Astrocyte (in vitro differentiated cells and primary cell): ENCODE measurements at places on chromosomes 2 and 18.

DNA sequence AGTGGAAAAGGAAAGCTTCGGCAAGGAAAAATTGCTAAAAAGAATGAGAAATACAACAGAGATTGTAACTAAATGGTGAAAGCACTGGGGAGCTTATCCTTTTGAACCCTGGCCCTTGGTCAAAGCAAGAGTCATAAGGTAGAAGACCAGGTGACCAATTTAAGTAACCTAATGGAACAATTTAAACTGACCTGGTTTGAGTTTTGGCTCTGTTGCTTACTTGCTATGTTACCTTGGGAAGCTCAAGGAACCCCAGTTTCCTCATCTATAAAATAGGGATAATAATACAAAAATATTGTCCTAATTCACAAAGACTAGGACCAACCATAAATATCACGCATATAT is 48.6 kb downstream of the NHEJ1 start:
- DNase-seq, result no peak

- no peak for DNase-seq
These were observed 34.9 kb downstream of the MGAT5 start for GRCh38 chr2:134288814-134289213.

DNA sequence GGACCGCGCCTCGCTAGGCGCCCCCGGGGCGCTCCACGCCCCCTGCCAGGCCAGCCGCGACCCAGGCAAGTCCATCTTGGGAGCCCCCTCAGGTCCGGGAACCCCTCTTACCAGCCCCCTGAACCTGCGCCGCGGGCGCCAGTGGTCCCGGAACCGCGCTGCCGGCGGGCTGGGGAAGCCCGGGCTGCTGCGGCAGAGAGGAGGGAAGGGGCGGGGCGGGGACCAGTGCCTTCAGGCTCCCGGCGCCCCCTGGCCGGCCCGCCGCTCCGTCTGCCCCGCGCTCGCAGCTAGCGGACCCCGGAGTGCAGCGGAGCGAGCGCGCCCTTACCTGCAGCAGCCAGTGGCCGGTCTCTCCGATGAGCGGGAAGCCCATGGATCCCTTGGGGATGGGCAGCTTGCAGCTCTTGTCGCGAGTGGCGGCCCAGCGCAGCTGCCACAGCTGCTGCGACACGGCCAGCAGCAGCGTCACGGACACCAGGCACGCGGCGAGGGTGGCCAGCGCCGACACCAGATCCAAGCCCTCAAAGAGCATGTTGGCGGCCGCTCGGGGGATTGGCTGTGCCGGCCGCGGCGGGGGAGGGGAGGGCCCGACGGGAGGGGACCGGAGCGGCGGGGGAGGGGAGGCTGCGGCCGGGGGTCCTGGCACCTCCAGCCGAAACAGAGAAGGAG is at the start of gene CYP26B1:
CYP26B1 (minus strand) TSS at position 560 of the 669 bp plus-strand sequence; CDS start at position 532, 28 bp downstream.
- no peak for DNase-seq

- peak; percentile 92 for DNase-seq
These were observed 48.6 kb upstream of the RAPH1 start for GRCh38 chr2:203583701-203584100.

DNA sequence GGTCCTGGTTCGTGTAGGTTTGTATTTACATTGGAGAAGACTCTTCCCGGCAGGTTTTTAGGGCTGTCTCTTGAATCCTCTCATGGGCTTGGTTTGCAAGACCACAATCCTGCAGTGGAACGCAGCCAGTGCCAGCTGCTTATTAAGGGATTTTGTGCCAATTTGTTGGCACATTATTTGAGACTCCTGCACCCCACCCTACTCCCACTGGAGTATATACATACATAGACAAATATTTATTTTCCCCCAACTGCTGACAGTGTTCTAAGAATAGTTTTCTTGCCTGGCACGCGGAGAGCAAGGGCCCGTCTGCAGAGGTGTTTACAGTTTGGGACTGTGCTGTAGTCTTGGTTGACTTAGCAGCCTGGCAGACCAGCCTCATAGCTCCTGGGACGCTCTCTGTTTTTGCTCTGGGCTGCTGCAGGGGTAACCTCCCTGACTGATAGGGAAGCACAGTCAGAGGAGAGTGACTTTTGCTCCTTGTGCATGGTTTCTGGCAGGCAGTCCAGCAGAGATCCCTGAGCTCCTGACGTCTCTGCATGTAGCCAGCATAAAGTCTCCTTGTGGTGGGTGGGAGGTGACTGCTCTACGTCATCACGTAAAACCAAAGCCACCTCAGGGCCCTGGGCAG is 1.9 kb downstream of the LDLRAD4 start:
- peak; percentile 49 for DNase-seq

GRCh38 chr2:15583826-15584225 is 7.8 kb upstream of the DDX1 start:
- no peak for DNase-seq

- DNase-seq, result no peak
These were observed 19.1 kb upstream of the CCDC178 start for GRCh38 chr18:33459612-33460011.

DNA sequence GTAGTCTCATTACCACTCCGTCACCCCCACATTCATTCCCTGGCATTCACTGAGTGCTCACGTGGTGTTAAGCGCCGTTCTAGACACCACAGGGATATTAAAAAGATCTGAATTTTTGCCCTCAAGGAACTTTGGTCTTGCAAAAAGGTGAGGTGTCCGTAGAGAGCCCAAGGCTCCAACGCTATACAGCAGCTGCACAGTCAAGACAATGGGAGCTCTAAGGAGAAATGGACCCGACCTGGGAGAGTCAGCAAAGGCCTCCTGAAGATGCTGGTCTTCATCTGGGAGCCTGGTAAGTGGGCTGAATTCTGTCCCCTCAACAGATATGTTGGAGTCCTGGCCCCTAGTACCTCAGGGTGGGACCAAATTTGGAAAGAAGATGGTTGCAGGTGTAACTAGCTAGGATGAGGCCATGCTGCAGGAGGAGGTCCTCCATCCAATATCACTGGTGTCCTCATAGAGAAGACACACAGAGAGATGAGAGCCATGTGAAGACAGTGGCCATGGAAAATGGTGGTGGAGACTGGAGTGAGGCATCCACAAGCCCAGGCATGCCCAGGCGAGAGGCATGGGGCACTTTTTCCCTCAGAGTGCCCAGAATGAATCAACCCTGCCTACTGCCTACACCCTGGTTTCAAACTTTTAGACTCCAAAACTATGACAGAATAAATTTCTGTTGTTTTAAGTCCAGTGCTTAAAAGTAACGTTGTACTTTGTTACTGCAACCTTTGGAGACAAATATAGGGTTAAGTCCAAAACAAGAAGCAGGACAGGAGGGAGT is 247.3 kb downstream of the TTC32 start:
- DNase-seq, result no peak

GRCh38 chr18:55886886-55887285 is 298.9 kb upstream of the TCF4 start:
- DNase-seq, result no peak

- no peak for DNase-seq
These were observed 299.5 kb downstream of the CCDC102B start for GRCh38 chr18:69097349-69097748.

DNA sequence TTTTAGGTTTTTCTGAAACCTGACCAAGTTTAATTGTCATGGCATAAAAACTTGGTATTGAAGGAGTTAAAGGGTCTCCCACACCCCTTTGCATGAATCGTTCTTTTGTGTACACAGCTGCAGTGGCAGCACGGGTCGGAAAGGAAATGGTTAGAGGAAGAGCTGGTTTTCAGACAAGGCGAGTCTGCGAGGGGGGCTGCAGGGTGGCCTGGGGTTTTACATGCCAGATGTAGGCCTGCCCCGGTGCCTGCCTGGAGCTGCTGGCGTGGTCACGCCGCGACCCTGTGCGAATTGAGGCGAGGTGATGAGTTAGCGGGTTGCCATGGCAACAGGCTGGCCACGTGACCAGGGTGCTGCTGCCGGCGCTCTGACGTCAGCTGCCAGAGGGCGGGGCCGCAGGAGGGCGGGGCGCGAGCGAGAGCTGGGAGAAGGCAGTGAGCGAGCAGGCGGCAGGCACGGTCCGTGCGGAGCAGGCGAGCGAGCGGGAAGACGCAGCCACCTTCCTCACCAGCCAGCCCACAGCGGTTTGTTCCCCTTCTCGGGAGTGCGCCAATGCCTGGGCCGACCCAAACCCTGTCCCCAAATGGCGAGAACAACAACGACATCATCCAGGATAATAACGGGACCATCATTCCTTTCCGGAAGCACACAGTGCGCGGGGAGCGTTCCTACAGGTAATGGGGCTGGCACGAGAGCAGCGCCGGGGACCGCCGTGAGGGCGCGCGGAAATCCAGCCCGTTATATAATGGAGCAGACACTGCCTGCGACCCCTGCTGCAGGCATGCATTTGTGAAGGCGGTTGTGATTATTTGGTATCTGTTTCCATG is at the start of gene MAPRE2:
MAPRE2 (plus strand) TSS at position 426 of the 827 bp plus-strand sequence; CDS start at position 553, 127 bp downstream.
- DNase-seq, result peak; percentile 89

GRCh38 chr18:45900623-45901022 is 66.5 kb downstream of the EPG5 start:
- DNase-seq, result no peak
